HCT116 (cell line): ENCODE measurements at places on chromosomes 3 and 15. TPM values are rescaled to one million over a fixed set of nuclear protein-coding genes. Genes with fewer than 3 reads are reported as not detected.

- H3K4me1 ChIP-seq, result 0 out of 2 replicates have a peak, but pooled peaks cover 6% of the 10 kb centered on the region
- H3K27ac ChIP-seq, result no peak overlapping the region
- H3K27me3 ChIP-seq, result no peaks in the 10 kb centered on the region
- DNase-seq, result no peak
- H3K4me3 ChIP-seq, result no peak overlapping the region
- no peaks in the 10 kb centered on the region for H3K36me3 ChIP-seq
Observed at GRCh38 chr15:99604865-99605264, 39.1 kb downstream of the MEF2A start.

DNA sequence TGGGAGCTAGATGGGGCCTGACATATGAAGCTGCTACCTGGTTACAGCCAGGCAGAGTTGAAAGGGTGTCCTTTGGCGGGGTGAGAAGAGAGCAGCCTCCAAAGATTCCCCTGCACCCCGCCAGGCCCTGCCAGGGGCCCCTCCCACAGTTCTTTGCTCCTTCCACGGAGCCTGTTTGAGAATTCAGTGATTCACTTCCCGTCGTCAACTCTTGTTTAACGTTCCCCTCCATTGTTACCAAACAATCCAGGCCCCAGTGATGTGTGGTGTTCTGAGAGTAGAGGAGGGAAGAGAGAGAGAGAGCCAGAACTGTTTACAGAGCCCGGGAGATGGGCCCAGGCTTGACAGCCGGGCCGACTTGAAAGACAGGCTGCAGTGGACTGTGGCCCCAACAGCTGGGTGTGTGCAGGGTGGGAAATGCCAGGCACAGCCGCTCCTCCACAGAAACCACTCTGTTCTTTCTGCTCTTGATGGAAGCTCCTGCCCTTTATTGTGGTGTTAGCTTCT lies 81.5 kb downstream of the SMAD3 start:
- no peak overlapping the region for H3K4me3 ChIP-seq
- DNase-seq, result no peak
- peaks cover 100% of the 10 kb centered on the region for H3K4me1 ChIP-seq

- no peak for DNase-seq
- no peak overlapping the region for H3K27ac ChIP-seq
- H3K4me3 ChIP-seq, result no peak overlapping the region
- peaks cover 5% of the 10 kb centered on the region for H3K4me1 ChIP-seq
- H3K27me3 ChIP-seq, result no peaks in the 10 kb centered on the region
- H3K36me3 ChIP-seq, result no peaks in the 10 kb centered on the region
Observed at GRCh38 chr3:9180764-9181117, 68.7 kb downstream of the SRGAP3 start.

DNA sequence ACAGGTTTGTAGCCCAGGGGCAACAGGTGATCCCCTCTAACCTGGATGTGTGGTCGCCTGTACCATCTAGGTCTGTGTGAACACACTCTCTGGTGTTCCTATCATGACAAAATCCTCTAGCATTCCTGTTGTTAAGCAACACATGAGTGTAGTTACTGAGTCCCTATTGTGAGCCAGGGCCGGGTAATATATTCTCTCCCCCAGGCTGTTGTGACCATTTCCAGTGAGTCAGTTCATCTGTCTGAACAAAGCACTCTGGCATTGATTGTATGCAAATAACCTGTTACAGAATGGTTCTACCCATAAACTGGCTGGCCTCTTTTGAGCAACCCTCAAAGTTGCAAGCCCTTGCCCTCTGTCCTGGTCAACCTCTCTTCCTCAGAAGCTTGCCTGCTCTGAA lies 2.6 kb upstream of the FLNB start:
- H3K4me1 ChIP-seq, result peaks cover 13% of the 10 kb centered on the region
- H3K4me3 ChIP-seq, result no peak overlapping the region
- no peak for DNase-seq
- H3K27ac ChIP-seq, result no peak overlapping the region
- H3K36me3 ChIP-seq, result no peaks in the 10 kb centered on the region
- no peaks in the 10 kb centered on the region for H3K27me3 ChIP-seq

Gene LARP6
- 35.9 TPM for total RNA-seq
